ENCODE measurements at places on chromosomes 5 and 9. TPM values are rescaled to one million over a fixed set of nuclear protein-coding genes. Genes with fewer than 3 reads are reported as not detected.

- peak; percentile 44 for DNase-seq
These were observed 53.3 kb downstream of the PDE4D start for GRCh38 chr5:59840200-59840601.

LOX gene
- total RNA-seq: 60.5 TPM

DNA sequence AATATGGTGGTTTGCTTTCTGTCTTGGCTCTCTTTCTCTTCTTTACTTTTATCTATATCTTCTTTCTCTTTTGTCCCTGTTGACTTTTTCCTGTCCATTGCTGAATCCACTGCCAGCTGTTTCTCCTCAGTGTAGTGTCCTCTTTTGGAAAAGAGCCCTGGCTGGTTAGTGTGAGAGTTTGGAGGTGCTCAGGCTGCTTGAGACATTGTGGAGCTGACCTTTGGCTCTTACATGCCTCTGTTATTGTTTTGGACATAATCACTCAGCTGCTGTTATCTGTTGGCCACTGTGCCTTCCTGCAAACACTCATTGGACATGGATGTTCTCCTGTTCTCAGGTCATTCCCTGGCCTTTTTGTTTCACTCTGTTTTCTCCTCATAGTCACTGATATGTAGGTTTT is 295.4 kb upstream of the RIOK2 start:
- DNase-seq: no peak

GRCh38 chr5:172505845-172506244 is 51.5 kb upstream of the SH3PXD2B start:
- DNase-seq: no peak

GRCh38 chr5:108461628-108462367 is 79.9 kb upstream of the FBXL17 start:
- no peak for DNase-seq

- DNase-seq: no peak
These were observed 40.7 kb upstream of the PPP2R2B start for GRCh38 chr5:146919304-146919703.

RAB3C gene
- total RNA-seq: not detected

- DNase-seq: no peak
These were observed 685 bp upstream of the ADGRD2 start for GRCh38 chr9:124449381-124450151.

MAN2A1 gene
- total RNA-seq: 5.5 TPM

DNA sequence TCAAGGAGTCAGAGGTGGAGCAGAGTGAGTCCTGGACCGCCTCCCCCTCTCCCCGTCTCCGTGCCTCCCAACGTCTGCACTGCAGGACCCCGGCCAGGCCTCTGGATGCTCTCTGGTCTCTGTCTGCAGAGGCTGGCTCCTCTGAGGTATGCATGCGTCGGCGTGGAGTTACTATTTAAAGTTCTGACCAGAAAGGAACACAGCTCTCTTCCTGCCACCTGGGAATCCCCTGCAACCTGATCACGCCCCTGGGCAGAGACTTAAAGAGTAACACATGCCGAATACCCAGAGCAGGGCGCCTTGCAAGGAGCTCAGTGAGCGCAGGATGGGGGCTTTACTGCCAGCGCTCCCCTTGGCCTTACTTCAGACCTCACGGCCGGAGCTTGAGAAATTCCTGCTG is 16.0 kb downstream of the ANXA6 start:
- no peak for DNase-seq

CCDC192 gene
- total RNA-seq: not detected

PAPPA gene
- total RNA-seq: 1.9 TPM

GRCh38 chr5:179624841-179625271 is 1.4 kb upstream of the HNRNPH1 start:
- no peak for DNase-seq

GRCh38 chr5:33161421-33161820 is 279.3 kb upstream of the TARS1 start:
- DNase-seq: no peak

GRCh38 chr5:35066260-35066795 is 18.6 kb upstream of the AGXT2 start:
- no peak for DNase-seq

GRCh38 chr9:70413799-70414775 is at the start of gene KLF9:
Gene KLF9 (minus strand): TSS chr9:70414657. CDS start chr9:70413363, 1,294 bp downstream.
- DNase-seq: peak; percentile 89

HSD17B4 gene
- 122 TPM for total RNA-seq

GRCh38 chr5:109868737-109869136 is 179.0 kb downstream of the MAN2A1 start:
- DNase-seq: no peak

ZFP37 gene
- not detected for total RNA-seq

GRCh38 chr5:128199104-128199503 is 115.5 kb downstream of the SLC12A2 start:
- peak; percentile 88 for DNase-seq

GRCh38 chr9:87886210-87886932 is 3.7 kb downstream of the SPATA31E1 start:
- DNase-seq: no peak

DNA sequence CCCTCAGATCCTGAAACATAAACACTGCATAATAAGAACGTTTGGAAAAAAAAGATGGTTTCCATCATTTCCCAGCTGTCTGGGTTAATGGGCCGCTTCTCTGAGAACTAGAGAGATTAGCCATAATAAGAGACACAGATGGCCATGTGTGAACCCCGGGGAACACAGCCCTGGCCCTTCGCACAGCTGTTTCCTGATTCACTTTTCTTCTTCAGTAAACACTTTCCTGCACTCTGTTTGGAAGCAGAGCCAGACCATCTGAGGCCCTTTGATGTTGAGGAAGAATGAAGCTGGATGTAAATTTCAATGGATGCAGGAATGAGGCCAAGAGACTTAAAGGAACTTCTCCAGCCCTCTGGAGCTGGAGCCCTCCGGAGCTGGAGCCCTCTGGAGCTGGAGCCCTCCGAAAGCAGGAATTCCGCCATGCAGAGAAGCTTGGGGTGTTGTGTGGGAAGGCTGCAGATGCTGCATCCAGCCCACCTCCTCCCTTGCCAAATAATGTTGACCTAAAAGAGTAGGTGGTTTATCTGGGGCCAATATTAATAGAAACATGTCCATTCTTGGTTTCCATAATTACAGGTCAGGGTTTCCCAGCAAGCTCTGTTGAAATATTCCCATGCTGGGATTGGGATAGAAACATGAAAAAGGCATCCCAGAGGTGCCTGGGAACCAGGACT is 218.9 kb downstream of the NXNL2 start:
- no peak for DNase-seq

KCNT1 gene
- not detected for total RNA-seq

DNA sequence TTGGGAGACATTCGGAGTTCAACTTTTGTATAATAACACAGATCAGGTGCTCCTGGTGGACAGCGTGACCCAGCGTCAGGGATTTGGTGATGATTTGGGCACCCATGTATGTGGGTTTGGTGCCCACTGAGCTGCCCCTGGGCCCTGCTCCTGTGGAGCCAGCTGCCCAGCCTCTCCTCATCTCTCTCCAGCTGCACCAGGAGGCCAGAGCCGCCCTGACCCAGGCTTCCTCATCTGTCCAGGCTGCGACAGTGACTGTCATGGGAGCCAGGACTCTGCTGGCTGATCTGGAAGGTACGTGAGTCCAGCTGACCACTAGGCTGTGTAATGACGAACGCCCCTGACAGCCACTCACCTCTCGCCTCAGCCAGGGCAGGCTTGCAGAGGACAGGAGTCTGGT is 14.5 kb upstream of the AIF1L start:
- DNase-seq: no peak

C9orf50 gene
- not detected for total RNA-seq

ANKRD18A gene
- total RNA-seq: 2.1 TPM

PCDHB12 gene
- not detected for total RNA-seq

PCDH12 gene
- not detected for total RNA-seq

- DNase-seq: no peak
These were observed 39.8 kb upstream of the RASGRF2 start for GRCh38 chr5:80920333-80920732.

DNA sequence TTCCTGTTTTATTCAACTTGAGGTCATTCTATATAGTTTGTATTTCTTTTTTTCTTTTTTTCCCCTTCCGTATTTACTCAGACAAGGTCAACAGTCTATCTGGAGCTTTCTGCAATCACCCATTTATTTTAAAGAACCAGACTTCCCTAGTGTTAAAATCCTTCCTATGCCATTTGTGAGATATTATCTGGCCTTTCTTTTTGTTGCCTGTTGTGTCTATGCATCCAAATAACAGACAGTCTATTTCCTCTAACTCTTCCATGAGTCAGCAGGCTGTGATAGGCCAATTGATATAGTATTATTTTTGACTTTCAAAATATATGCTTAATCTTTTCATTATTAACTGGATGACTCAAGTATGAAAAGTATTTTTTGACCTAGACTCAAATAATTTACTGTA is 291.2 kb upstream of the PTPRD start:
- no peak for DNase-seq

DNA sequence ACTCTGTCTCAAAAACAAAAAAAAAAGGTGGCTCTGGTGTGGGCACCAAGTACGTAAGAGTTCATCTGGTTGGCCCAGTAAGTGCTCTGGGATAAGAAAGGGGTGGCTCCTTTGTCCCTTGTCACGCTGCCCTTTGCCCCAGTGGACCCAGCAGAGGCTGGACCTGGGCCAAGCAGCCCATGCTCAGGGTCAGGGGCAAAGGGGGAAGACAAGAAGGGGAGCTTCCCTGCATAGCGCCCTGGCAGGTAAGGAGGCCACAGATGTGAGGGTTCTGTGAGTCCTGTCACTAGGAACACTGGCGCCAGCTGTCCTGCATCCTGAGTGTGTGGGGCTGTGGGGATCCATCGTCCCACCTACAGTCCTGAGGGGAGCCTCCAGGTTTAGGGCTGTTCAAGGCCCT is 65.3 kb downstream of the GADD45G start:
- peak; percentile 19 for DNase-seq

HTR1A gene
- not detected for total RNA-seq

FAM193B gene
- total RNA-seq: 33.6 TPM

All from Caki2 (cell line).